ENCODE measurements at places on chromosomes 3 and 15. TPM values are rescaled to one million over a fixed set of nuclear protein-coding genes. Genes with fewer than 3 reads are reported as not detected.

GPR160 gene
- 88.9 TPM for total RNA-seq

SLMAP gene
- total RNA-seq: 76.3 TPM

DNA sequence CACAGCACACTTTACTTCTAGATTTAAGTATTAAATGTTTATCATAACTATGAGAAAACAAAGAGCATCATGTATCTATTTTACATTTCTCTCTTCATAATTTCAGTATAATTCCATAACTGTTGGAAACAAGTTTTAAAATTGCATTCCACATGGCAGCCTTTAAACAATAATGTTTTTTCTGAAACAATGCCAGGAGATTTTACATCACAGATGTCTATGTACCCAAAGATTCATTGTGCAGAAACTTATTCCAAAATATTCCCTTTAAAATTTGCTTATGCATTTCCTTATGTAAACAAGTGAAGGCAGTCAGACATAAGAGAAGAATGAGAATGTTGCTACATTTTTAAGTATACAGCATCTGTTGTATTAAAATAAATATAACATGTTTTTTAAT, 324.9 kb upstream of the COL8A1 start:
- DNase-seq: no peak

NR1I2 gene
- total RNA-seq: 0.85 TPM

STRA6 gene
- total RNA-seq: 0.77 TPM

DNA sequence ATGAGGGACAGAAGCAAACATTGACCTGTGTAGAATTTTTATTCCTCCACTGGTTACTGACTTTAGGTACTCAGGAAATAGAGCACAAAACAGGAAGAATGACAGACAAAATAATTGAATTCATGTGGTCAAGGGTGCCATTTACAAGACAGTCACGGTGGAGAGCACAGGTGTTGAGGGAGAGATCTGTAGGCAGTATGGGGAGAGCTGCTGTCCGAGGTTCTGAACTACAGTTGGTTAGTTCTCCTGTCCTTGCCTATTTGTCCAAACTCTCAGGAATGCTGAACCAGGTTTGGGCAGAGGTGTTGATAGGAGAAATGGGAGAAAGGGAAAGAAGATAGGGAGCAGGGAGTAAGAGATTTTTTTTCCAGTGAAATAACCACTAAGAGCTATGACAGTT, 178.5 kb upstream of the ZBTB20 start:
- no peak for DNase-seq

CHRNA7 gene
- total RNA-seq: 3.7 TPM

GRCh38 chr3:33586402-33586801, 131.7 kb downstream of the CLASP2 start:
- DNase-seq: no peak

HAPLN3 gene
- 2.7 TPM for total RNA-seq

BCHE gene
- total RNA-seq: 2.2 TPM

TF gene
- total RNA-seq: 57.9 TPM

DNA sequence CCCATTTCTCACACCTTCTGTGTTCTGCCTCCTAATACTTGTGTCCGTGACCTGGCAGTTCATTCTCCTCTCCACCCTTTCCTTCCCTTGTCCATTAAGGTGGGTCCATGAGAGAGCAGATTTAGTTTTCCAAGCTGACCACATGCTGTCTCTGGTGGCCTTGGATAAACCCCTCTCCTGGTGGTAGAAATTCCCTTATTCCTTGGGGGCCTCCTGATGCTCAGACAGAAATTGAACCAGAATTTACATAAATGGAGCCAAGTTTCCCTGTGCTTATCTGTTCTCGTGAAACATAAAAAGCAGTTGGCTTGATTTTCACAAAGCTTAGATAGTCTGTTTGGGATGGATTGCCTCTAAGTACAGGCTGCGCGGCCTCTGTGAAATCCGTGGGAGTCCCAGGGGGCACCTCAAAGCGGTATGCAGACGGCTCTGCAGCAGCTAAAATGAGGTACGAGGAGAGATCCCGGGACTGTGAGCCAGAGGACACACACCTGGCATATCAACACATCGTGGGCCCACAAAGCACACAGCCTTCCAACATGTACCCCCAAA, 101.0 kb upstream of the NMNAT3 start:
- DNase-seq: no peak

DNA sequence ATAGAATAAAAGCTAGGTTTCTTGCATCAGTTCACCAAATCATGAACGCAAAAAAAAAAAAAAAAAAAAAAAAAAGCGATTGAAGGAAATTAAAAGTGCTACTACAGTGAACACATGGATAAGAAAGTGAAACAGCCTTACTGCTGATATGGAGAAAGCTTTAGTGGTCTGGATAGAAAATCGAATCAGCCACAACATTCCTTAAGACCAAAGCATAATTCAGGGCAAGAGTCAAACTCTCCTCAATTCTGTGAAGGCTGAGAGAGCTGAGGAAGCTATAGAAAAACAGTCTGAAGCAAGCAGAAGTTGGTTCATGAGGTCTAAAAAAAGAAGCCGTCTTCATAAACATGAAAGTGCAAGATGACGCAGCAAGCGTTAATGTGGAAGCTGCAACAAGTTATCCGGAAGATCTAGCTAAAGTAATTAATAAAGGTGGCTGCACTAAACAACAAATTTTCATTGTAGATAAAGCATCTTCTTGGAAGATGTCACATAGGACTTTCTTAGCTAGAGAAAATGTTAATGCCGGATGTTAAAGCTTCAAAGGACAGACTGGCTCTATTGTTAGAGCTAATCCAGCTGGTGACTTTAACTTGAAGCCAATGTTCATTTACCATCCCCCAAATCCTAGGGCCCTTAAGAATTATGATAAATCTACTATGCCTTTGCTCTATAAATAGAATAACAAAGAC, 19.2 kb downstream of the P3H2 start:
- no peak for DNase-seq

TMC3 gene
- 0.23 TPM for total RNA-seq

GRCh38 chr3:14892226-14892625, 55.2 kb upstream of the NR2C2 start:
- DNase-seq: no peak

WWTR1 gene
- 47.5 TPM for total RNA-seq

DNA sequence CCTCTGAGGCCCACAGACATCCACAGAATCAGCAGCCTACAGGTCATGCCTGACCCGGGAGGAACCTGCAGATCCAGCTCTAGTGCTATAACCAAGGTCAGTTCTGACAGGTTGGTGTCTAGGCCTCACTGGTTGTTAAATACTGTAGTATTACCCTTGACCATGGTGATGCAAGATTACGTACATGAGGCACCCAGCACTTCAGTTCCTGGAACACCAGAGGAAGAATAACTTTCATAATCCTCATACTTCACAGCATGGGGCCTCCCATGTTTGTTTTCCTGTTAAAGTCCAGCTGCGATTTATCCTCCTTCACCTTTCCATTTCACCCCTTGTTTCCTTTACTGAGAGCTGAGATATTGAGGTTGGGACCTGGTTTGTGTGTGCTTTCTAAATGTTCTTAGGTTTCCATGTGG, 34.4 kb upstream of the GLCE start:
- DNase-seq: no peak

GRCh38 chr3:171959532-171960089, 79.8 kb upstream of the FNDC3B start:
- DNase-seq: no peak

DNA sequence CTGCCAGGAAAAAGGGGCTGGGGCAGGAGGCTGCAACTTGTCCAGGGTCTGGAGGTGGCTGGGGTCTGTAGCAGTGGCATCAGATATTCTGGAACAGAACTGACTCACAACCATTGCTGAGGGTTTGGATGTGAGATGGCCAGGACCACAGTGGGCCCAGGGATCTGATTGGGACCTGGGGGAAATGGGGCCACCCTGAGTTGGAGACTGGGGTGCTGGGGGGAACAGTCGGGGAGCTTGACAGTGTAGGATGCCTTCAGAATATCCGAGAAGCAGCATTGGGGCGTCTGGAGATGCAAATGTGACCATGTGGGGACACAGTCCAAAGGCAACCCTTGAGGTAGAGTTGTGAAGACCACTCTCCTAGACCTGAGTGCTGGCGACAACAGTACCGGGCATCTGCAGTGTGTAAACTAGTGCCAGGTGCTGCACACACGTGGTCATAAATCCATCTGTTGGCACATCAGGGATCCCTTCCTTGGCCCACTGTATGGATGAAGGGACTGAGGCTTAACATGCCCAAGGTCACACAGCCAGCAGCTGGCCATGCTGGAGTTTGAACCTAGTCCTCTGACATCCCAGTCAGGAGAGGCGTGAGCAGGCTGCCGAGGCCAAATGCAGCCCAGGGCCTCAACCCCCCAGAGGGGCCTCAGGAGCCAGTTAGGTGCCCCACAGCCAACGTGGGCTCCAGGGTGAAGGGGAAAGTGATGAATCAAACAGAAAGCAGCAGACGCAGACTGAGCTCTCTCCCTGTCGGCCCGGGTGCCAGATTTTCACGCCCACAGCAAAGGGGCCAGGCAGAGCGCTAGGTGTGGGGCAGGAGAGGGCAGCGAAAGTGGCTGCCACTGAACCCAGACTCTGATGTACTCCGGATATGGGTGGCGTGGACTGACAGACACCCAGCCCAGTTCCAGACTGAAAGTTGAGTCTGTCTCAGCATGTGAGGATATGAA, 18.8 kb downstream of the HEMK1 start:
- no peak for DNase-seq

DNA sequence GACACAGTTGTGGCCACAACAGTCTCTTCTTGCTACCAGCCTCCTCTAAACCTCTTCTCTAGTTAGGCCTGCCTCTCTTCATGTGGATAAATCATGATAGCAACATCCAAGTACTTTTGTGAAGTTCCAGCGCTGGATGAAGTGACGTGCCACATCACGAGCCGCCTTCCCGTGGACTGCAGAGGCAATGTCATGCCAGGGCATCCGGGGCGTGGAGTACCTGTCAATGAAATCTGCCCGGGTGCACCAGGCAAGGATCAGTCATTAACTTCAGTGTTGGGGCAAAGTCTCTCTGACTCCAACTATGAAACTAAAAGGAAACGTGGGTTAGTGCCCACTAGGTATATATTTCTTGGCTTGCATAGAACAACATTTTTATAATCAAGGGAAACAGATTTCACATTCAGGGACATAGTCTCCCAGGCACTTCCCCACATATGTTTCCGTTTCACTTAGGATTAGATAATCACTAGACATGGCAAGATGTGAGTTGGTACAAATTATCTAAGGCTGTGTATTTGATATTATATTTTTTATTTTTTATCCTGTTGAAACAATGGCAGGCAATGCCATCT, 133.6 kb downstream of the PLD1 start:
- DNase-seq: no peak

C3orf62 gene
- total RNA-seq: 4.3 TPM

DNA sequence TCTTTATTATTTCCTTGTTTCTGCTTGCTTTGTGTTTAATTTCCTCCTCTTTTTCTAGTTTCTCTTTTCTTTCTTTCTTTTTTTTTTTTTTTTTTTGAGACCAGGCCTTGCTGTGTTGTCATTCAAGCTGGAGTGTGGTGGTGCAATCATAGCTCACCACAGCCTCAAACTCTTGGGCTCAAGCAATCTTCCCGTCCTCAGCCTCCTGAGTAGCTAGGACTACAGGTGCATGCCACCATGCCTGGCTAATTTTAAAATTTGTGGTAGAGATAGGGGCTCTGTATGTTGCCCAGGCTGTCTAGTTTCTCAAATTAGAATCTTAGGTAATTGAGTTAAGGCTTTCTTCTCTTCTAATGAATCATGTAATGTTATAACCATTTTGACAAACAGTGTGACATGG, 22.4 kb downstream of the SLMAP start:
- DNase-seq: no peak

TSPAN3 gene
- 238 TPM for total RNA-seq

GRCh38 chr3:49831341-49831740, 17.6 kb upstream of the UBA7 start:
- no peak for DNase-seq

DNA sequence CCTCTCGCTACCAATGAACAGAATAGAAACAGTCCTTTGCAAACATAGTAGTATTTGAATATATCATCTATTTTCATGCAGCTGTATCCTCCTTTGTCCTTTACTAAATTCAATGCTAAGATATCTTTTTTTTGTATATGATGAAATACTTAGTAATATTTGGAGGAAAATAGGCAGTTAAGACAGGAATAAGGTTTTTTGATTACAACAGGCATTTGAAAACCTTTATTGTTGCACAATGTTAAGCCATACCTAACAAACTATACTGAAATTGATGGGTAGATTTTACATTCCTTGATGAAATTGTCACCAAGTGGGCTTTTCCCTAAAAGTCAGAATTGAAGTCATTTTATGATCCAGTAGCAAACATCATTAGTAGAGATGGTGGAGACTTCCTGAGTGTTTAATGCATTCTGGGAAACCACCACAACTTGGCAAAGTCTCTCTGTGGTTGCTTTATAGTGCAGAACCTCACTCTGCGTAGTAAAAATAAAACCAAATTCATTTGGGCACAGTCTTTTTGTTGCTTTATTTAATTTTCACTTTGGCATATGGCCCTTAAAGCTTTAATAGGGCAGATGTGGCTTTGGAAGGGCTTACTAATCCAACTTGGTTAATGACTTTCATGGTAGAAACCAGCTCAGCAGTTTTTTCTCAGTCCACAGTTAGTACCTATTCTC, 216.0 kb downstream of the DIPK2A start:
- DNase-seq: peak; percentile 16

DNA sequence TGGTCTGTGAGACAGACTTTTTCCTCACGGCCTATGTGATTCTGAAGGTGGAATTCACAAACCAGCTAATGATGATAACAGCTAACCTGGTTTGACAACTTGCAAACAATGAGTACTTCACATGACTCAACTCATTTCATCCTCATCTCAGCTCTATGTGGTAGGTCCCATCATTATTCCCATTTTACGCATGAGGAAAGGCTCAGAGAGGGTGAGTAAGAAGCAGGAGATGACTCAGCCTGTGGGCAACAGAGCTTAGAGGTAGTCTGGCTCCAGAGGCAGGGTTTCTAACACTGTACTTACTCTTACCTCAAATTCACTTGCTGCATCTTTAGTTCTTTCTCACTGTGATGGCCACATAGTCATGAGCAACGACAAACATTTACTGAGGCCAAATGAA, 25.8 kb upstream of the PSMD6 start:
- DNase-seq: no peak

GRCh38 chr15:100770661-100771584, 108.7 kb upstream of the ALDH1A3 start:
- DNase-seq: peak; percentile 31

GRCh38 chr3:40464339-40465110, 7.4 kb downstream of the RPL14 start:
- no peak for DNase-seq

FILIP1L gene
- 28.2 TPM for total RNA-seq

ASB7 gene
- total RNA-seq: 22.3 TPM

DCP1A gene
- total RNA-seq: 13.0 TPM

- DNase-seq: no peak
Observed at GRCh38 chr3:72295962-72296450, 511.1 kb upstream of the PROK2 start.

- DNase-seq: no peak
Observed at GRCh38 chr15:31125061-31125460, 23.5 kb upstream of the TRPM1 start.

DNA sequence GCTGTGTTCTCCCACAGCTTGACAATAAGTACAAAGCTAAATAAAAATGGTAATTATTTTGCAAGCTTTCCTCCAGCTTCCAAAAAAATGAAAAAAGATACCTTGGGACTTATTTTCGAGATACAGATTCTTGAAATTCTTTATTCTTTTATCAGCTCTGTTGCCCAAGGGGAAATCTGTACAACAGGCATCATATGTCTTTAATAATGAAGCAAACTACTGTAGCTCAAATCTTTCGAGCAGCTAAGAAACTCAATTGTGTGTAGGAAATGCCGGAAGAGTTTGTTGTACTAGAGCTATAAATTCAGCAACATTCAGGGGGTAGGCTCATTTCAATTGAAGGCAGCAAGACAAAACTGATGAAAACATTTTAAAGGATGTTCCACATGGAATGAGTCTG, 297.7 kb downstream of the GBE1 start:
- DNase-seq: no peak

ZNF620 gene
- 4.0 TPM for total RNA-seq

SQOR gene
- 83.8 TPM for total RNA-seq

P4HTM gene
- total RNA-seq: 101 TPM

All from prostate gland (tissue), 2 donors.